ENCODE measurements at places on chromosomes 1 and 21. TPM values are rescaled to one million over a fixed set of nuclear protein-coding genes. Genes with fewer than 3 reads are reported as not detected.

- DNase-seq: no peak
Measured at GRCh38 chr1:160570840-160571239, 8.5 kb downstream of the CD84 start.

GRCh38 chr1:212578041-212578440 is 30.5 kb upstream of the ATF3 start:
- no peak for DNase-seq

S100A1 gene
- 2.2 TPM for total RNA-seq

DNA sequence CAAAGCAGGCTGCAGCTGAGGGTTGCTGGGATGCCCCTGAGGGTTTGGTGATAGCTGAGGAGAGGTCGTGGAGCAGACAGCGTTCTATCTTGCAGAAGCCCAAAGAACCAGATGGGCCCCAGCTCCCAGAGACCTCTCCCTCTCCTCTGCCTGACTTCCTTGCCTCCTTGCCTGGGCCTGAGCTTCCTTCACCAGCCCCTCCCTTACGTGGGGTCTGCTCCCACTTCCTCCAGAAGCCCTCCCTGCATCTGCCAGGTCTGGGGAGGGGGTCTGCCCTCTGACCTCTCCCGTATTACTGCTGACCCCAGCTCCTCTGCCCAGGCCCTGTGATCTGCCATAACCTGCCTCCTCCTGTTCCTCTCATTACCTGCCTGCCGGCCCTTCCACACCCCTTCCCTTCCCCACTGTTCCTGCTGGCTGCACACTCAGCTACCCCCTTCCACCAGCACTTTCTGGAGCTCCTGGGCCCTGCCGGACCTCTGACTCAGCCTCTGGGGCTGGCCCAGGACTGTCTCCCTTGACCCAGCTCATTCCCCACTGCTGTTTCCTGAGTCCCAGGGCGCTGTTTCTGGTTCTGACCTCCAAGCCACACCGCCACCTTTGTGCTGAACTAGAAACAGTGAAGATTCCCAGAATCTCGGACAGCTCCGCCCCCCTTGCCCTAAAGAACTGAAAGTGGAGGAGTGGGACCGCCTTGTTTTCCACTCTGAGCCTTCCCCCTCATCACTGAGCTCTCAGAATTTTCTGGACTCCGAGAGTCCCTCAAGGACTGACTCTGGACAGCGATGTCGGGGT is 237.7 kb upstream of the C1orf174 start:
- no peak for DNase-seq

SLFNL1 gene
- 3.0 TPM for total RNA-seq

DNA sequence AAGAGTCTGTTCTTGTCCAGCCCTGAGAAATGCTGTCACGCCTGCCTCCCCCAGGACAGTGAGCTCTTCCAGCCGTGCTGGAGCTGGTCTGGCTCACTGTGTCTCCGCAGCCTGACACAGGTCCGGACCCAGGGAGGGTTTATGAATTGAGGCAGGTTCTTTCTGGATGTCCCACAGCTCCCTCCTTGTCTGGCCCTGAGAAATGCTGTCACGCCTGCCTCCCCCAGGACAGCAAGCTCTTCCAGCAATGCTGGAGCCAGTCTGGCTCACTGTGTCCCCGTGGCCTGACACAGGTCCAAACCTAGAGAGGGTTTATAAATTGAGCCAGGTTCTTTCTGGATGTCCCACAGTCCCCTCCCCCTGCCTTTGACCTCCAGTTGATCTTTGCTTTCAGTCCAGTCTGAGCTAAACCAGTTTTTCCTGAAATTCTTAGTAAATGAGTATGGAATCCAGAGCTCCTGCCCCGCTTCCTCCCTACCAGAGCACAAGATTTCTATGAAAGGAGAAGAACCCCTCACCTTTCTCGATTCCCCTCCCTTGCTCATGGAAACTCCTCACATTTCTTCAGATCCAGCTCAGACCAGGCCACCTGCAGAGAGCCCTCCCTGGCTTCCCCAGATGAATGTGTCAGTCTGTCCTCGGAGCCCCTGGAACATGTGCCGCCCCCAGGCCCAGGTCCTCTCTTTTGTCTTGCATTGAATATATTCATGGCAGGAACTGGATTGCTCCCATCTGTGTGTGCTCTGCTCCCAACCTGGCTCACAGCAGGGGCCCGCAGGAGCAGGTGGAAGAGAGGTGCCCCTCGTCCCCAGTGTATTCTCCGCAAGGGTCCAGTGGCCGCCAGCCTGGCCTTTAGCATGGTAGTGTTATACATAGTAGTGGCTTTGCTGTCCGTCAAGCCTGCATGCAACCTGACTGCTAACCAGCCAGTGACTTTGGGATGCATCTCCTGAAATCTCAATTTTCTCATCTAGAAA is 116.3 kb downstream of the EPHB2 start:
- peak; percentile 34 for DNase-seq

PHC2 gene
- 84.0 TPM for total RNA-seq

DNA sequence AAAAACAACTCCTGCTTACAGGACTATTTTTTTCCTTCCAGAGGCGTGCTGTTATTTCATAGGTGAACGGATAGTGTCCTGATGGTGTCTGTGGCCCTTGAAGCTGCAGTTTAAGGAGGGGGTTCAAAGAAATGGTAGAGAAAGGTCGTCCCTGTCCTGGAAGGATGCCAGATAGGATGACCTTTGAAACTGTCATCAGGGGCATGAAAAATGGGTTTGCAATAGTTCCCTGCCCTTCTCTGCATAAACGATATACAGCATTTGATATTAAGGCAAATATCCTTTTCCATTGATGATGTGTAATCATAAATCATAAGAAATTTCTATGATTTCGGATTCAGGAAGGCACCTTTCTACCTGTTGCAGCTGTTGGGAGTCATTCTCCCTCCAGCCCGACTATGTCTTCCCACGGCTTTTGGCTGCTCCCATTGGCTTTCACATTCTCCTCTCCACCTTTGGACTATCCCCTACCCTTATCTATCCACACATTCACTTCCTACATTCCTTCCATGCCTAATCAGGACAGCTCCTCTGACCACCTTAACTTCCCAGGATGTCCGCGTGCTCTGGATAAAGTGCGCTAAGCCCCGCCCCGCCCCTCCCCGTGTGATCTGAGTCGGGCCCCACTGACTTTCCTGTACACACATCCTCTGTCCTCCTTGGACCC is 209.8 kb downstream of the DISC1 start:
- no peak for DNase-seq

DNA sequence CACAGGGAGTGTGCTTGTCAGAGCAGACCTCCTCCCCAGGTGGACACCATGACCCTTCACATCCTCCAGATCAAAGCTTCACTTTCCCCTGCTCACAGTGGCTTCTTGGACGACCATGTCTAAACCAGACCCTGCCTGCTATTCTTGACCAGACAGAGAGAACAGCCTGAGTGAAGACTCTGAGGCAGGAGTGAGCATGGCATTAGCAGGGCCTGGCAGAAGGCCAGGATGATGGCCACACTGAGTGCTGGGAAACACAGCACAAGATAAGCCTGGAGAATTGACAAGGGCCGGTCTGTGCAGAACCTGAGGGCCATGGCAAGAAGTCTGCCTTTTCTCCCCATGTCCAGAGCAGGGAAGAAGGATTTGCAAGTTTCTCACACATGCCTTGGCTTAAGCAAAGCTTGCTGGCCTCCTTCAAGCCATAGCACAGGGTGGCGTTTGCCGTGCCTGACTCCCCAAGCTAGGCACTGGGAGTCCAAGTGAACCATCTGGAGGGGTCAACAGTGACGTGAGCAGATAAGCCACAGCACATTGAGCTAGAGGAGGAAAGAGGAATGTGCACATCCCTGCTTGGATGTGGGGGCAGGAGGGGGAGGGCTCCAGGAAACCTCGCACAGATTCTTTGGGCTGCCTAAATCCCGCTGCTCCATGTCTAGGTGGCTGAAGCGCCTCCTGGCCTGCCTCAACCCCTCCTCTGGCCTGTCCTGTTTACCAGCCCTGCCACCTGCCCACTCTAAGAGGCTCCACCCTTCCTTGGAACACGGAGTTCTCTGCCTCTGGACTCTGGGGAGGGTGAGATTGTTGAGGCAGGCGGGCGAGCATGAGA is 87.1 kb downstream of the CD58 start:
- DNase-seq: peak; percentile 81

DNA sequence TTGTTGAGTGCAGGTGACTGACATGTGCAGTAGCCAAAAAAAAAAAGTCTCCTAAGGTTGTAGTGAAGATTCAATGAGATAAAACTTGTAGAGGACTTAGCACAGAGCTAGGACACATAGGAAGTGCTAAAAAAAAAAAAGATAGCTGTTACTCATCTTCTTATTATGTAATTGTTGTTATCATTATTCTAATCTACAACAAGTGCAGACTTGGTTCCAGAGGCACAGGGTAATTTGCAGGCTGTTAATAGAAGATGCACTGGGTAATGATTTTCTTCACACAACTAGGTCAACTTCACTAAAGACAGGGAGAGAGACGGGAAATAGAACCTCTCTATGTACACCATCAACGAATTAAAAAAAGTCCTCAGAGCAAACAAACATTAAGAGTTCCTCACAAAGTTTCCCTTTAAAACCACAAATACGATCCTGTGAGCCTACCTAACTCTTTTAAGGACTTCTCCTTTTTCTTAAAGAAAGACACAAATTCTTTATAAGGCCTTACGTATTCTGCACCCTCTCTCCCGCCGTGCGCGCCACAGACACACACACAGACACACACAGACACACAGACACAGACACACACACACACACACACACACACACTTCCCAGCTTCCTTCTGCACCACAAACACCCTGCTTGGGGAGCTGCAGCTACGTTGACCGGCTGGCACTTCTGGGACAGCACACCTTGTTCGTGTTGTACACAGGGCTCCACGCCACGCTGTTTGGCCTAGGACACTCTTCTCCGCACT is 49.8 kb upstream of the GADD45A start:
- DNase-seq: no peak

GRCh38 chr1:22739648-22740385 is 29.2 kb downstream of the EPHB2 start:
- no peak for DNase-seq

DNA sequence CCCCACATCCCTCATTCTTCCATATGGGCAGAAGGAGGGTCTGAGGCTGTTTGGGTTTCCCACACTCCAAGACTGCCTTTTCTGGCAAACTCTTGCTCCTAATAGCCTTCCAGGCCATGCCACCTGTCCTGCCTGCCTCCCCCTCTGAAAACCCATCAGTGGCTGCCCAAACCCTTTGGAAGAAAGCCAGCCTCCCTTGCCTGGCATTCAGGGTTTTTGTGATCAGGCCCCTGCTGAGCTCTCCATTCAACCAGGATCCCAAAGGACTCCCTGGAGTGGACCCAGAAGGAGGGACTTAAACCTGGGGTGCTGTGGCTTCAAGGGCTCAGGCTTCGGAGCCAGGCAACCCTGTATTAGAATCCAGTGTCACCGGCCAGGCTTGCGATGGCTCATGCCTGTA is 4.2 kb upstream of the GUCA2A start:
- no peak for DNase-seq

TMCC2 gene
- total RNA-seq: 11.9 TPM

CELA3B gene
- total RNA-seq: not detected

FLG2 gene
- total RNA-seq: not detected

- DNase-seq: no peak
Measured at GRCh38 chr1:60213253-60213652, 139.7 kb upstream of the C1orf87 start.

PPM1J gene
- total RNA-seq: 21.9 TPM

DNA sequence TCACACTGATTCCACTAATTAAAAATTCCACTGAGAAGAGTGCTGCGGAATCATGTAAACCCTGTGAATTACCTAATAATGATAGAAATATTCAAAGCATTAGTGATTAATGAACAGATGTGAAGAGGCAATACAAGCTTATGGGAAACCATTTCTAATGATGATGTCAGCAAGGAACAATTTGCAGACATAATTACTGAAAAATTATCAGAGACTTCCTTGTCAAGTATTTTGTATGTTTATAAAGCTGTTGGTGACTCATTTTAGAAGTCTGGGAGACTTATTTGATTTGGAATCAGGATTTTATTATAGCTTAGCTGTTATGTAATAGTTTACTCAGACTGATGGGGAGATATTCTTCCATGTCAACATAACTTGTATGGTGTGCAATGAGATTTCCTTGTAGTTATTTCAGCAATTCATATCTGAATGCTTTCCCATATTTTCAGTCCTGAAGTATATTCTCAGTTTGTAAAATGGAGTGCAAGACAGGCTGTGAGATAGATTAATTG is 135.5 kb downstream of the TGFB2 start:
- DNase-seq: peak; percentile 56

- DNase-seq: no peak
Measured at GRCh38 chr1:118217141-118217838, 32.3 kb upstream of the SPAG17 start.

DNA sequence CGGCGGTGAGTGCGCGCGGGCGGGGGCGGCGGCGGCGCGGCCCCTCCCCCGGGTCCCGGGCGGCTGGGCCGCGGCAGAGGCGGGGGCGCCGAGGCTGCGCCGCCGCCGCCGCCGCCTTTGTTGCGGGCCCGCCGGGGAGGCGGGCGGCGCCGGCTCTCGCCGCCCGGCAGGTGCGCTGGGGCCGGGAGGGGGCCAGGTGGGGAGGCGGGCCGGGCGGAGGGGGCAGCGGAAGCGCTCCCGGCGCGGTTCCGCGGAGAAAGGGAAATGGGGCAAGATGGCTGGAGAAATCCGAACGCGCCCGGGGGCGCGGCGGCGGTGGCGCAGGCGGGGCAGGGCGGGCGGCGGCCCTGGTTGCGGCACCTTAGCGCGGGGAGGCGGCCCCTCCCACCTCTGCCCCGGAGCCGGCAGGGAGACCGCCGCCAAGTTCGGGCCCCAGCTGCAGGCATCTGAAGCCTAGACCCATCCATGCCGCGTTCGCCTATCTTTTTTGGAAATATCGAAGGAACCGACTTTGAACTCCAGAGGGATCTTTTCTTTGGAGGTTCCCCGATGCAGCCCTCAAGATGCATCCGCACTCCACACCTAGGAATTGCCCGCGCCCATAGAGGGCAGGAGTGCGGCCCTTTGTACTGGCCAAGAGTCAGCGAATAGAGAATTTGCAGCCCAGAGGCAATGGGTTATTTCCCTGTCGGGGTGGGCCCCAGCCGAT is 479 bp downstream of the POGK start:
- DNase-seq: peak; percentile 75

CD247 gene
- total RNA-seq: 0.80 TPM

DNA sequence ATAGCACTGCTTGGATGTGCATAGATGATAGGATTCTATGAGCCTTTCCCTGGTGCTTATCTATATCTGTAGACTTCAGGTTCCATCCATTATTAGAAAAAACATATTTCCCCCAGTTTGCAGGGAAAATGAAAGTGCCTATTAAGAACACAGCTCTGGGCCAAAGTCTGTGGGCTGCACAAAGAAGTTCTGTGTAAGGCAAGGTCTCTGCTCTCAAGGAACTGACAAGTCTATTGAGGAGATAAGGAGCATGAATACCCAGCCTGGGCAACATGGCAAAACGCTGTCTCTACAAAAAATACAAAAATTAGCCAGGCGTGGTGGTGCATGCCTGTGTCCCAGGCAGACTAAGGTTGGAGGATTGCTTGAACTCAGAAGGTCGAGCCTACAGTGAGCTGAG is 22.3 kb upstream of the SDE2 start:
- DNase-seq: no peak

All from cardiac muscle cell (in vitro differentiated cells and primary cell).